CD4-positive, alpha-beta T cell treated with Interleukin-10 for 1 hour (primary cell): ENCODE measurements at places on chromosomes 12 and 14.

DNA sequence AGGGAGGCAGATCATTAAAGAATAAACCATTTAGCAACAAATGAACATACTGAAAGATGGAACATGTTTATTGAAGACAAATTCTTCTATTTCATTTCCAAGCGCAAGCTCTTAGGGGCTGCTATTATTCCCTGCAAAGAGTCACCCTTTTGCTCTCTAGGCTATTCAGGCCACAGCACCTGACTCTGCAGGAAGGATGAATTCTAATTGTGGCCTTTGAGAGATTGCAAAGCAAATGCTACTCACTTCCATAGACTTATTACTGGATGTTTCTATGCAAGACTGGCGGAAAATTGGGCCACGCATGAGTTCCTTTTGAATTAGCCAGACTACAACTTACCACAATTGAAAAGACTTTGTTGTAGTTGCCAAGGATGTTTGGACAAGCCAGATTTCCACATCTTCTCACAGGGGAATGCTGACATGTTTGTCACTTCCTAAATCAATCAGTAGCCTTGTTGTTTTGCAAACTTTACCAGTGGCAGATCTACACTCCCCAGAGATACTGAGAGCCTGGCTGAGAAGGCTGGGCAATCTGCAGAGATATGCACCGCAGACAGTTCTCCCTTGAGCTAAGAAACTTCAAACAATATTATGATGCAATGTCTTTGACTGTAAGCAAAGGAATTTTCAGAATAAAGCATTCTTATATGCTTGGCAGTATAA lies 334.3 kb upstream of the SYT1 start:
- DNase-seq: no peak

- DNase-seq: no peak
Measured at GRCh38 chr14:70394674-70395306, 22.1 kb downstream of the SYNJ2BP start.

DNA sequence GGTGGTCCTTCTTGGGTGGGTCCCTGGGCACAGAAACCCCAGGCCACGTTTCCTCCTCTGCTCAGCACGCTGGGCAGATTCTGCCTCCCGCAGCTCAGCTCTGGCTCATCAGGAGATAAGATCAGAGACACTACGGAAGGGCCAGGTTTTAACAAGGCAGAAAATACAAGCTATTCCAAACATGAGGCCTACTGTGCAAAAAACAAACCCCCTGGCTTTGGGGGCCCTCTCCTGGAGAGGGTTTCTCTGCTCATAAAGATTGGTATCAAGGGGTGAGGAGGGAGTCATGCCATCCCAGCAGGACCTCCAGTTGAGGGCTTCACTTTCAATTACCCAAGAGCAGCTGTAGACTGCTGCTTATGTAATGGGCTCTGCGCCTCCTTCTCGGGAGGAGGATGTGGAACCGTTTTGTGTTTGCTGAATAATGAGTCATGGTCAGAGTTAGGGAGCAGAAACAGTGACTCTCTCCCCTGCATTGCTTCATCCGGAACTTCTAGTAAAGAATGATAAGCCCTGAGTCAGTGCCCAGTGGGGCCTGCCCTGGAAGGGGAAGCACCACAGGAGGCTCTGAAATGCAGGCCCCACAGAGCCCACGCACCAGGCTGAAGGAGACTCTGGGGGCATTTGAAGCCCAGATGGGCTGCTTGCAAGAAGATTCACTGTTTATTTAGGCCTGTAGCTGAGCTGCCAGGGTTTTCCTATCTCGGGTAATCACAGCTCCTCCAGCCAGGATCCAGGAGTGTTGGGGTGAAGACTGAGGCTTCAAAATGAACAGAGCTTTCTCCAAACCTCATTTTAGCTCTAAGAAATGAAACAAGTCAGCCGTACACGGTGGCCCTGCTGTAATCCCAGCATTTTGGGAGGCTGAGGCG lies 79.3 kb downstream of the SSPN start:
- DNase-seq: peak; percentile 29

DNA sequence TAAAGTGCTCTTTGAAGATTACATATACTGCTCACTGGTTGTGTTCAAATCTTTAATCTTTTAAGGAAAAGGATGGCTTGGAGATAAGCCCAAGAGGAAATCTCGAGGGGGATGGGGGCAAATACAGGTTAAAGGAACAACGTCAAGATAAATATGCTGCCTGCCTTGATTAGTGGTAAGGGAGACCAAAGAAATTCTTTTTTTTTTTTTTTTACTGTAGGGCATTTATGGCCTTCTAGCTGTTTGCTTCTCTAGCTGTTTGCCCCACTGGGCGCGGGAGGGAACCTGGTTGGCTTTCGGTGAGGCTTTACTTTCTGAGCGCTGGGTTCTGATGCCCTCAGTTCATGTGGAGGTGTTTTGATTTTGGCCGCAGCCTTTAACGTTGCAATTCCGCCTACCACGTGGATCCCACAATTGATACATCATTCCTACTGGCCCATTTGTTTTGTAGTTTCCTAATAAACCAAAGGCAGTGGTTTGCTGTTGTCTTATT lies 5.7 kb downstream of the CCND2 start:
- no peak for DNase-seq

DNA sequence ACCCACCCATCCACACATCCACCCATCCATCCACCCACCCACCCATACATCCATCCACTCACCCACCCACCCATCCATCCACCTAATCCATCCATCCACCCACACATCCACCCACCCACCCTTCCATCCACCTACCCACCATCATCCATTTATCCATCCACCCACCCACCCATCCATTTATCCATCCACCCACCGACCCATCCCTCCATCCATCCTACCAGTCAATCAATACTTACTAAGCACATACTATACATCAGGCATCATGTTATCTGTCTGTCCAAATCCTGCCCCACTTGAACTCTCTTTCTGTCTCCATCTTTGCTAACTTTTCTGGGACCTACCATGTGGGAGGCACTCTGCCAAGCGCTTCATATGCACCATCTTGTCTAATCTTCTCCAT lies 15.4 kb downstream of the GALNT9 start:
- DNase-seq: no peak

- DNase-seq: no peak
Measured at GRCh38 chr12:124558313-124558712, 9.1 kb downstream of the NCOR2 start.

DNA sequence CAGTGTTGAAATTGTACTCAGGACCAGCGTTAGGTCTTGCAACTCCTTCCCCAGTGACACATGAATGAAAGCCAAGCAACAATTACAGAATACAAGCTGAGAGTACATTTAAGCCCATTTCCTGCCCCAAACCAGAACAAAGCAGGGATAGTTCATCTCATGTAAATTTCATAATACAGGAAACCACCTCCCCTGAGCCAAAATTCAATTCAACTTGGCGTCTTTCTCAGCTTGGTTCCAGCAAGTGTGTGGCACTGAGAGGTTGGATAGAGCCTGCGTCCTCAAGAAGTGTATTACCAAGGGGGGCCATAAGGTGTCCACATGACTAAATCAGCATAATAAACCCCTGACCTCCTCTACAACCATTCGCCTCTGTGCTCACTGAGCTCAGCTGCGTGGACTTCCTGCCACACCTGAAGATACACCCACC lies 278.9 kb upstream of the CRY1 start:
- DNase-seq: peak; percentile 70

DNA sequence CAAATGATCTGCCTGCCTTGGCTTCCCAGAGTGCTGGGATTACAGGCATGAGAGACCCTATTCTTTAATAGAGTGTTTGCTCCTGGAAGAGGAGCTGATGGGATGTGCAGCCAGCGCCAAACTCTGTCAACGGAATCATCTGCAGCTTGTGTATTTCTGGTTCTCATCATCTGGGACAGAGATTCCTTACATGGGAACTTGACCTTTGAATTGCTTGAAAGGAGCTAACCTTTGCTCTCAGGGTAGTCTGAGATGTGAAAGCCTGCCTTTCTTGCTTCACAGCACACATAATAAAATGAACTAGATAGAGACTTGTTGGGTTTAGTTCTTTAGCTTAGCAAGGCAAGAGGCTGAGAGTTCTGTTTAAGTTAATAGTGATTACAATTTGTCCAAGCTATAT lies 120.0 kb downstream of the OTOGL start:
- DNase-seq: no peak

DNA sequence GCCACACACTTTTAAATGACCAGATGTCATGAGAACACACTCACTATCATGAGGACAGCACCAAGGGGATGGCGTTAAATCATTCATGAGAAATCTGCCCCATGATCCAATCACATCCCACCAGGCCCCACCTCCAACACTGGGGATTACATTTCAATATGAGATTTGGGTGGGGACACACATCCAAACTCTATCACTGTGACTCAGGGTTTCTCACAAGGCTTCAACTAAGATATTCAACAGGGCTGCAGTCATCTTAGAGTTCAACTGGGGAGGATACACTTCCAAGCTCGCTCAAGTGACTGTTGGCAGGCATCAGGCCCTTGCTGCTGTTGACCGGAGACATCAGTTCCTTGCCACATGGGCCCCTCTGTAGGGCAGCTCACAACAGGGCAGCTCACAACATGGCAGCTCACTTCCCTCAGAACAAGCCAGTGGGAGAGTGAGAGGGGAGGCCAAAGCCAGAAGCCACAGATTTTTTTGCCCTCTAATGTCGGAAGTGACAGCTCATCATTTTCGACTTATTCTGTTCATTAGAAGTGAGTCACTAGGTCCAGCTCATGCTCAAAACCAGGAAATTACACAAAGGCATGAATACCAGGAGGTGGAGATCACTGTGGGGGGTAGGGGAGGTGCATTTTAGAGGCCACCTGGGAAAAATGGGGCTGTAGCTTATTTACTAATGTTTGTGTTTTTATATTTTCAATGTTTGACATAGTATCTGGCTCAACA lies 50.8 kb upstream of the PTHLH start:
- no peak for DNase-seq

DNA sequence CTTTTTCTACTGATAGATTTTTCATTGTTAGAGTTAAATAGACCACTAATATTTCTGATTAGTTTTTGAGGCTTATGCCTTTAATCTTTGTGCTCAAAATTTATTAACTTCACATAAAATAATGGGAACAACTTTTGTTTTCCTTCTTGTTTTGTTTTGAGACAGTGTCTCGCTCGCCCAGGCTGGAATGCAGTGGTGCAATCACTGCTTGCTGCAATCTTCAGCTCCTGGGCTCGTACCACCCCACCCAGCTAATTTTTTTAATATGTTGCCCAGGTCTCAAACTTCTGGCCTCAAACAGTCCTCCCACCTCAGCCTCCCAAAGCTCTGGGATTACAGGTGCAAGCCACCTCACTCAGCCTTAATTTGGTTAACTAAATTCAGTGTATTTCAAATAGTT lies 16.8 kb downstream of the SCFD1 start:
- DNase-seq: no peak

GRCh38 chr12:114895827-114896226 lies 211.9 kb upstream of the TBX3 start:
- no peak for DNase-seq

- no peak for DNase-seq
Measured at GRCh38 chr14:59247801-59248584, 59.5 kb downstream of the DAAM1 start.

GRCh38 chr12:108495054-108495453 lies 20.0 kb upstream of the FICD start:
- peak; percentile 36 for DNase-seq

- DNase-seq: no peak
Measured at GRCh38 chr12:2924019-2924418, 33.3 kb downstream of the TULP3 start.

DNA sequence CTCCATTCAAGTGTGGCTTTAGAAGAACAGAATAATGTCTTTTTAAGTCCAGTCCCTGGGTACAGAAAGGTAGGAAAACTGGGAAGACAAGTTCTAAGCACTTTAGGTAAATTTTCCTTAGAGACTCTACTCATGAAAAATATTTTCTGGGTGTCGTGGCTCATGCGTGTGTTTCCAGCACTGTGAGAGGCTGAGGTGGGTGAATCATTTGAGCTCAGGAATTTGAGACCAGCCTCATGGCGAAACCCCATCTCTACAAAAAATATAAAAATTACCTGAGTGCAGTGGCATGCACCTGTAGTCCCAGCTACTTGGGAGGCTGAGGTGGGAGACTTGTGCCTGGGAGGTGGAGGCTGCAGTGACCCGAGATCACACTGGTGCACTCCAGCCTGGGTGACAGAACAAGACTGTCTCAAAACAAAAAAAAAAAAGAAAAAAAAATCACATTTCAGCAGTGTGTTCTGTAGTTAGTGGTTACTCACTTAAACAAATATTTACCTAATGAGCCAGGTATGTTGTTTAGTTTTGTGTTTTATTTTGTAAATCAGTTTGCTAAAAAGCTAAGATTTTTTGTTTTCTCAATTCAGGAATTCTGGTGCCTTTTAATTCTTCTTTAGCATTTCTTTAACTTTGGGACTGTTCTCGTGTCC lies 52.3 kb upstream of the RD3L start:
- DNase-seq: no peak

GRCh38 chr12:4250691-4251090 lies 22.9 kb upstream of the CCND2 start:
- no peak for DNase-seq

DNA sequence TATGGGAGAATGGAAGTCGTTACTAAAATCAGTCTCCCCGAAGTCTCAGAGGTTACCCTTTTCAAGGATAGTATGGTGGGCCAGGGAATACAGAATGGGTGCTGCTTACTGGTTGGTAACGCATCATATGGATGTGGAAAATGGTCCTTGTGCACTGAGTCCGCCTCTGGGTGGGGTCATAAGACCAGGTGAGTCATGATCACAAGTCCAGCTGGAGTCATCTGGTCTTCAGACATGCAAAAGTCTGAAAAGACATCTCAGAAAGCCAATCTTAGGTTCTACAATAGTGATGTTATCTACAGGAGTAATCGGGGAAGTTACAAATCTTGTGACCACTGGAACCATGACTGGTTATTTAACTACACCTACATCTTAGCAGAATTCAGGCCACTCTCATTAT lies 71.9 kb upstream of the TCL1B start:
- DNase-seq: no peak

DNA sequence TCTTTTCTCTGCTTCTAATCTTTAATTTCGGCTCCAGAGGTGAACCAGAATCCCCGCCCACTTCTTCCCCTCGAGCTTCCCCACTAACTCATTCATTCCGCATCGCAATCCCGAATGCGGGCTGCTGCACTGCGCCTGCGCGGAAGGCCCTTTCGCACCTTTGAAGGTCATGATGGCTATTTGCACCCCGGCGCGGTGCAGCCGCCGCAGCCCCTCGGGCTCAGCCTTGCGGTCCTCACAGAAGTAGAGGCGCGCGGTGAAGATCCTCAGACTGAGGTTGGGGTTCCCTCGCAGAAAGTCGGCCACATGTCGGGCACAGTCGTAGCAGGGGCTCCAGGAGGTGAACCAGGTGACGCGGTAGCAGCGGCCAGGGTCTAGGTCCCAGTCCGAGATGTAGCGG lies 7.6 kb downstream of the AICDA start:
- no peak for DNase-seq

- peak; percentile 12 for DNase-seq
Measured at GRCh38 chr14:25032092-25032784, 17.7 kb downstream of the STXBP6 start.
